Gastroesophageal sphincter (tissue), 4 donors: ENCODE measurements at places on chromosomes 4 and X. TPM values are rescaled to one million over a fixed set of nuclear protein-coding genes. Genes with fewer than 3 reads are reported as not detected.

The CT45A1 gene
- total RNA-seq = not detected

The CDX4 gene
- not detected for total RNA-seq

- ATAC-seq = no peak
Measured at GRCh38 chr4:17115583-17115982, 217.1 kb upstream of the LDB2 start.

- ATAC-seq = no peak
Measured at GRCh38 chrX:40064055-40064597, 33.6 kb downstream of the BCOR start.

DNA sequence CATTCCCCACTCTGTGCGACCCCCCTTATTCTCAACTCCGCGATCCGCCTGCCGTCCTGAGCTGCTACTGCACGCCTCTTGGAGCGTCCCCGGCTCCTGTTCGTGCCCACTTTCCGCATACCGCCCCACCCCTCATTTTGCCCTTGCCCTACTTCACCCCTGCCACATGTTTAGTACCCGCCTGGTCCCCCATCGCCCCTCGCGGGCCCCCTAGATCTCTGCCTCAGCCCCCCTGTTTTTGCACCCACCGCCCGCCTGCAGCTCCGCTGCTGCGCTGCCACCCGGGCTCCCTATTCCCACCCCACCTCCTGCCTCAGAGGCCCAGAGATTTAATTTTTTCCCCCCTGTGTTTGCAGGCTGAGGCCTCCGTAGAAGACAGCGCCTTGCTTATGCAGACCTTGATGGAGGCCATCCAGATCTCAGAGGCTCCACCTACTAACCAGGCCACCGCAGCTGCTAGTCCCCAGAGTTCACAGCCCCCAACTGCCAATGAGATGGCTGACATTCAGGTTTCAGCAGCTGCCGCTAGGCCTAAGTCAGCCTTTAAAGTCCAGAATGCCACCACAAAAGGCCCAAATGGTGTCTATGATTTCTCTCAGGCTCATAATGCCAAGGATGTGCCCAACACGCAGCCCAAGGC is 1.4 kb downstream of the MAGED1 start:
- no peak for ATAC-seq

The TMPRSS11D gene
- total RNA-seq = 0.54 TPM

- no peak for ATAC-seq
Measured at GRCh38 chr4:81827577-81828202, 356.0 kb upstream of the RASGEF1B start.

DNA sequence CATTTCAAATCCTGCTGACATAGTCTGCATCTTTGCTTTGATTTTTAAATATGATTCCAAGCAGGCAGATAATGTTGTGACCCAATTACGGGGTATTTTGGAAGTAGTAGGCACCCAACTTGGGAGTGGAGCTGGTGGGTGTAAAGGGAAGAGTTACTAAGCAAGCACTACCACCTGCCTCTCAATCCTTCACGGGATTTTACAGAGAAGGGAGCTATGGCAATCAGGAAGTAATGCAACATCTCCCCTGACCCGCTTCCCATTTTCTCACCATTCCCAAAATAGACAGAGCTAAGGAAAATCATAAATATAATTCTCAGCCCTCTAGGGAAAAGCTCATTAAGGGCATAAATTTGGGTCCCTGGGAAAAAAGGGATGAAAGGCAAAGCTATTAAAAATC is 9.2 kb downstream of the APBB2 start:
- no peak for ATAC-seq

The RASL11B gene
- total RNA-seq = 2.2 TPM

- ATAC-seq = no peak
Measured at GRCh38 chrX:31837445-31838049, 765.7 kb upstream of the FTHL17 start.

- no peak for ATAC-seq
Measured at GRCh38 chrX:110415440-110416170, 57.0 kb downstream of the RTL9 start.

GRCh38 chr4:108372681-108373080 is 203.9 kb upstream of the LEF1 start:
- ATAC-seq = no peak

DNA sequence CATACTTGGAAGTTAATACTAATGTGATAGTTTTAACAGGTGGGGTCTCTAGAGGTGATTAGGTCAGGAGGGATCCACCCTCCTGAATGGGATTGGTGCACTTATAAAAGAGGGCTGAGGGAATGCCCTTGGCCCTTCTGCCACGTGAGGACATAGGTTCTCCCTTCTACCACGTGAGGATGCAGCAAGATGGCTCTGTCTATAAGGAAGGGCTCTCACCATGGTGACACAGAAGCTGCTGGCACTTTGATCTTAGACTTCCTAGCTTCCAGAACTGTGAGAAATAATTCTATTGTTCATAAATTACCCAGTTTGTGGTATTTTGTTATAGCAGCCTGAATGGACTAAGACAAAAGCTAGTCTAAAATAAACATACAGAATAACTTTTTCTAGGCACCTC is 1.0 kb downstream of the AADAT start:
- no peak for ATAC-seq

GRCh38 chr4:39812500-39812899 is 114.6 kb downstream of the UBE2K start:
- ATAC-seq = no peak

- ATAC-seq = no peak
Measured at GRCh38 chr4:5185551-5185950, 134.3 kb downstream of the STK32B start.

The ODAM gene
- total RNA-seq = 1.1 TPM

- no peak for ATAC-seq
Measured at GRCh38 chrX:135557344-135557743, 36.9 kb downstream of the INTS6L start.

DNA sequence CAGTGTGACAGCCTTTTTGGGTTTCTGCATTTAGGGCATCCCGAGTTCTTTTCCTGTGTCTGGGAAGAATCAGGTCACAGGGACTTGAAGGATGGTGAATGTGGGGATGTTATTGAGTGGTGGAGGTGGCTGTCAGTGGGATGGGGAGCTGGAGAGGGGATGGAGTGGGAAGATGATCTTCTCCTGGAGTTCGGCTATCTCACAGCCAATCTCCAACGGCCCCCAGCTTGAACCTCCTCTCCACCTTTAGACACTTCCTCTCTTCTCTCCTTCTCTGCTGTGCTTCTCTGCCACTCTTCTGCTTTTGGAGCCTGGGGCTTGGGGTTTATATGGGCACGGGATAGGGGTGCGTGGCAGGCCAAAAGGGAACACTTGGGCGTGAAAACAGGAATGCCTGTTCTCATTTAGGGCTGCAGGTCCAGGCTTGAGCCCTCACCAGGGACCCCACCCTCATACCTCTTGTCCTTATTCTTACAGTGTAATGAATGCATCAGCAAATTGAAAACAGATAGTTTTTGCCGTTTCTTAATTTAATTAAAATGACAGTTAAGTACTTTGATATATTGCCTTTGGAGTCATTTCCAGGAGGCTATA is 37.5 kb downstream of the USP9X start:
- no peak for ATAC-seq
